Daoy (cell line): ENCODE measurements at places on chromosomes 13 and 19. TPM values are rescaled to one million over a fixed set of nuclear protein-coding genes. Genes with fewer than 3 reads are reported as not detected.

Gene CYP4F12
- total RNA-seq: 0.29 and 0.51 TPM in 2 replicates

Gene ADAT3
- 4.0 and 11.1 TPM in 2 replicates for total RNA-seq

Gene ZNF284
- 1.7 and 2.3 TPM in 2 replicates for total RNA-seq

Gene VSTM1
- not detected in 2 replicates for total RNA-seq

Gene CGB8
- 27.8 and 31.4 TPM in 2 replicates for total RNA-seq

Gene MISP3
- total RNA-seq: 0.29 and 1.3 TPM in 2 replicates

Gene S1PR4
- not detected in 2 replicates for total RNA-seq

Gene PLK5
- total RNA-seq: not detected in 2 replicates

Gene DACT3
- total RNA-seq: 0.30 and 0.91 TPM in 2 replicates

Gene DOCK9
- total RNA-seq: 25.0 and 28.0 TPM in 2 replicates

Gene ZNF546
- 0.60 and 4.8 TPM in 2 replicates for total RNA-seq

DNA sequence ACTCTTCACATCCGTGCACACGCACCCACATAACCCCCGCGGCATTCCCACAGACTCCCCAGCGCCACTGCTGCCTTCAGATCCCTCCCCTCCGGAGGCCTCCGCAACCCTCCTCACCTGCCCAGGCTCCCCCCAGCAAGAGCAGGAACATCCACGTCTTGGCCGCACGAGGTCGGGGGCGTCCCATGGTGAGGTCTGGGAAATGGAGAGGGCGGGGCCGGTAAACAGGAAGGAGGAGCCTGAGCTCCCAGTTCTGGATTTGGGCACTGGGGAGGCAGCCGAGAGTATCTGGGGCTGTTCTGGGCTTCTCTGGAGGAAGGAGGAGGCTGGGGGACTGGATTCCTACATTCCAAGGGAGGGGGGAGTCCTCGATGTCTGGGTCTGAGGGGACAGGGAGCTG, 423 bp downstream of the KLK8 start:
- no peak for DNase-seq

DNA sequence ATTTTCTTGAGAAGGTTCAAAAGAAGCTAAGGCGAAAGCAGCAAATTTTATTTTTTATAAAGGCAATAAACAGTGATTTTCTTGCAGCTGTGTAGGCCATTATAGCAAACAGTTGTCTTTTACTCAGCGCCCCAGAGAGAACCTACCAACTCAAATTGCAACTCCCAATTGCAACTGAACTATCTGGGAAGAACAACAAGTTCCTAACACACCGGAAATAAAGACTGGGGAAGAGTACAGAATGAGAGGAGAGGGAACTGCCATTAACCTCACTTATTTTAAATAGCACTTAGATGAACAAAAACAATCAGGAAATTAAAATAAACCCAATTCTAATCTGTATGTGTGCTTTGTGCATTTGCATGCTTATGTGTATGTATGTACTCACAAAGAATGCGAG, 171.1 kb downstream of the KCTD12 start:
- no peak for DNase-seq

DNA sequence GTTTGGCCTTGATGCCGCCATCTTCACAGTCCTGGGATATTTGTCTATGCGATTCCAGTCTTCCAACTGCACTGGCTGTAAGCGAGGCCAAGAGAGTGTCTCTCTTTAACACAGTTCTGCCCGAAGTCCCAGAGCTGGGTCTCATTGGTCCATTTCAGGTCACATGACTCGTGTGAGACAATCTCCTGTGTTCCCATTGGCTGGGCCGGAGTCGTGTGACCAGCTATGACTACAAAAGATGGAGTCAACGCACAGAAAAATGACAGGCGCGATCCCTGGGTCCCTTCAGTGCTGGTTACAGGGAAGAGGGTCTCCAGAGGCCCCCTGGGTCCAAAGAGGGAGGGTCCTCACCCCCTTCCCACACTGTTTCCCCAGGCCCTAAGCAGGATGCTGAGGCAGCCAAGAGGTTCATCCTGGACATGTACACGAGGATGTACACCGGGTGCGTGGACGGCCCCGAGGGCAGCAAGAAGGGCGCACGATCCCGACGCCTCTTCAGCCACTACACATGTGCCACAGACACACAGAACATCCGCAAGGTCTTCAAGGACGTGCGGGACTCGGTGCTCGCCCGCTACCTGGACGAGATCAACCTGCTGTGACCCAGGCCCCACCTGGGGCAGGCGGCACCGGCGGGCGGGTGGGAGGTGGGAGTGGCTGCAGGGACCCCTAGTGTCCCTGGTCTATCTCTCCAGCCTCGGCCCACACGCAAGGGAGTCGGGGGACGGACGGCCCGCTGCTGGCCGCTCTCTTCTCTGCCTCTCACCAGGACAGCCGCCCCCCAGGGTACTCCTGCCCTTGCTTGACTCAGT, 15.9 kb upstream of the S1PR4 start:
- DNase-seq: peak; percentile 42

GRCh38 chr13:32537580-32538142, 934 bp downstream of the N4BP2L2 start:
- DNase-seq: peak; percentile 12

DNA sequence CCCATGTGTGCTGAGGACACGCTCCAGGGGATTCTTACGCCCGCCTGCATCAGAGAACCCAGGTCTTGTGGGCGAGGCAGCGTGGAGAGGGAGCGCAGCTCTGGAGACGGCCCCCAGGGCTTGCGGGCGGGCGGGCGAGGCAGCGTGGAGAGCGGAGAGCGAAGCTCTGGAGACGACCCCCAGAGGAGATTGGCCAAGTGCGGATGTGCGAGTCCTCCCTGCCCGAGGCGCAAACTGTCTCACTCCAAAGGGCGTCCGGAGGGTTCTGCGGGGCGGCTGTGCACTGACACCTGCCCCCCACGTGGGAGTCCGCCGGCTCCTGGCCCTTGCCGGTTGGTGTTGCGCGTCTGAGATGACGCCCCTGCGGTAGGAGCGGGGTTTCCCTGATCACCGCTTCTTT, 39.8 kb downstream of the MCF2L start:
- no peak for DNase-seq

DNA sequence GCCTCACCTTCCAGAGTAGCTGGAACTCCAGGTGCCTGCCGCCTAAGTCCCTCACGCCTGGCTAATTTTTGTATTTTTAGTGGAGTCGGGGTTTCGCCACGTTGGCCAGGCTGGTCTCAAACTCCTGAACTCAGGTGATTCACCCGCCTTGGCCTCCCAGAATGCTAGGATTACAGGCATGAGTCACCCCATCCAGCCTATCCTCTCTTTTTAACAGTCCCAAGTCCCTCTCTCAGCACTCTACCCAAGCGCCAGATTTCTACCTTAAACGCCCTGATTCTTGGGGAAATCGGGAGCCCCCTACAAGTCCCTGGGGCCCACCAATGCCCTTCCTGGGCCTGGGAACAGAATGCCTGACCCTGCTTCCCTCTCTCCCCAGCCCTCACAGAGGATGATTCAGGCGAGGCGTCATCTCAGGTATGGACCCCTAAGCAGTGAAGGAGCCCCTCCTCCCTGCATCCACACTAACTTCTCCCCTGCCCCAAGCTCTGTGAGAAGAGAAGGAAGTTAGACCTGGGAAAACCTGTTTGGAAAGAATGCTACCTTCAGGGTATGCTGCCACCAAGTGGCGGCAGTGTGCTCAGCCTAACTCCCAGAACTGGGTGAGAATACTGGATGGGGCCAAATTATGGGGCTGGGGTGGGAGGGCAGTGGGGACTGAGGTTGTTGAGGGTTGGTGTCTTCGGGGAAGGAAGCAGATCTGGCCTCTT, 20.8 kb upstream of the EBI3 start:
- DNase-seq: peak; percentile 83

GRCh38 chr19:1855828-1856255, 7.5 kb downstream of the KLF16 start:
- no peak for DNase-seq

- DNase-seq: peak; percentile 73
These were observed 23.7 kb upstream of the SEMA6B start for GRCh38 chr19:4582980-4583842.

DNA sequence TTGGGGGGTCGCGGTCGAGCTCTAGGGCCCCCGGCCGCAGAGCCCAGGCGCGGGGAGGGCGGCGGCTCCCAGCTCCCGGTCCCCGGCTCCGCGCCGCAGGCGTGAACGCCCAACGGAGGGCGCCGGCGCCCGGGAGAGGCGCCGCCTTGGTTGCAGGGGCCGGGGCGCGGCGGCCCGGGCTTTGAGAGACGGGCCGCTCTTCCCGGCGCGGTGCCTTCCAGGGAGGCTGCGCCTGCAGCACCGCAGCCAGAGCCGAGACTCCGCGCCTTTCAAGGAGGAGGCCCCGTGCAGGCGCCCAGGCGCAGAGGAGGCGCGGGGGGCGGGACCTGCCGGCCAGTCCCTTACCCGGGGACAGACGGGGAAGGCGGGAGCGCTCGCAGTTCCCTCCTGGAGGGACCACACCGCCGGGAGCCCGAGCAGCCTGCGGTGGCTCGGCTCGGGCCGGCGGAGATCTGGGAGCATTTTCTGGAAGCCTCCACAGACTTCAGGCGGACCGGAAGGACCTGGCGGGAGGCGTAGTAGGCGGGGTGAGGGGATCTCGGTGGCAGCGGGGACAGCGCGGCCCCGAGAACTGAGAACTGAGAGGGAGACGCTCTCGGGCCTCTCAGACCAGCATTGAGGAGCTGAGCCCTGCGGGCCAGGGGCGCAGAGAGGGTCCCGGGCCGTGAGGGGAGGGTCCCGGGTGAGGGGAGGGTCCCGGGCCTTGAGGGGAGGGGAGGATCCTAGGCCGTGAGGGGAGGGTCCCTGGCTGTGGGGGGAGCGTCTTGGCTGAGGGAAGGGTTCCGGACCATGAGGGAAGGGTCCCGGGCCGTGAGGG, 25.5 kb upstream of the MCF2L start:
- DNase-seq: peak; percentile 45

GRCh38 chr19:55188625-55189024, 8.5 kb upstream of the SYT5 start:
- peak; percentile 57 for DNase-seq

DNA sequence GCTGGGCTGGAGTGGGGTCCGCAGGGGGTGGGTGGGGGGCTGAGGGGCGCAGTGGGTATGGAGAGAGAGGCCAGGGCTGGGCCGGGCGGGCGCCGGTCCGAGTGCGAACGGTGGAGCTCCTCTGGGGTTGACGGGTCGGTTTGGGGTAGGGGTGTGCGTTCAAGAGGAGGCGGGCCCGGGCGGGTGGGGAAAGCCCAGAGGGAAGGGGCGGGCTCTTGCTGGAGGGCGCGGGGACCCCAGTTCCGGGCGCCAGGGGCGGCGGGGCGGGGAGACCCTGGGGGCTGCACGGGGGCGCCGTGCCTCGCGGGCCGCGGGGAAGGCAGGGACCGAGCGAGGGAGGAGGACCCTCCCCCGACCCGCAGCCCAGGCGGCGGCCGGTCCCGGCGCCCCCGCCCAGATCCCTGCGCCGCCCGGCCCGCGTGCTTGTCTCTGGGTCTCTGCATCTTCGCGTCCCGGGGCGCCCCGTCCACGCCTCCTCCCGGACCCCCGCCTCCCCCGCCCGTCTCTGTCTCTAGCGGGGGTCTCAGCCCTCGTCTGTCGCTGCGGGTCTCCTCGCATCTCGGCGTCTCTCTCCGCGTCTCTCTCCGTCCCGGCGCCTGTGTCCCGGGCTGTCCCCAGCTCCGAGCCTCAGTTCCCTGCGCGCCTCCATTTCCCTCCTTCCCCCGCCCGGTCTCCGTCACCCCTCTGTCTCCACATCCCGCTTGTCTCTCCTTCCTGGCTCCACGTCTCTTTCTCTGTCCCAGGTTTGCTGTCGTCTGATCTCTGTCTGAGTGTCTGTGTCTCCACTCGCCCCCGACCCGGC, 8.3 kb upstream of the SHISA7 start:
- peak; percentile 39 for DNase-seq

- DNase-seq: no peak
These were observed 4.6 kb upstream of the WDFY2 start for GRCh38 chr13:51579676-51580075.

GRCh38 chr13:49938314-49938713, 2.2 kb upstream of the SPRYD7 start:
- no peak for DNase-seq

GRCh38 chr13:34988330-34988791, 46.3 kb downstream of the NBEA start:
- no peak for DNase-seq

GRCh38 chr13:21060338-21061028, 903 bp downstream of the LATS2 start:
- DNase-seq: peak; percentile 26

- no peak for DNase-seq
These were observed 84.5 kb downstream of the EFNB2 start for GRCh38 chr13:106450991-106451390.

- no peak for DNase-seq
These were observed 14.6 kb upstream of the NCCRP1 start for GRCh38 chr19:39182174-39182505.

- peak; percentile 2 for DNase-seq
These were observed 34.9 kb downstream of the CAB39L start for GRCh38 chr13:49409008-49409407.

GRCh38 chr13:80901530-80901929, 560.6 kb upstream of the SPRY2 start:
- DNase-seq: no peak

GRCh38 chr13:106133025-106133424, 402.4 kb downstream of the EFNB2 start:
- no peak for DNase-seq

- no peak for DNase-seq
These were observed 13.7 kb downstream of the SMIM24 start for GRCh38 chr19:3466635-3467034.

- DNase-seq: no peak
These were observed 514 bp downstream of the CEACAM3 start for GRCh38 chr19:41796901-41797300.

GRCh38 chr19:47752440-47753211, 7.3 kb downstream of the NOP53 start:
- DNase-seq: no peak

GRCh38 chr19:14310055-14310454, 71.2 kb upstream of the ADGRE5 start:
- no peak for DNase-seq

- peak; percentile 87 for DNase-seq
These were observed at the start of gene LIN7B for GRCh38 chr19:49113762-49114629. Gene LIN7B (plus strand): TSS chr19:49114370. CDS start chr19:49114405, 35 bp downstream.

DNA sequence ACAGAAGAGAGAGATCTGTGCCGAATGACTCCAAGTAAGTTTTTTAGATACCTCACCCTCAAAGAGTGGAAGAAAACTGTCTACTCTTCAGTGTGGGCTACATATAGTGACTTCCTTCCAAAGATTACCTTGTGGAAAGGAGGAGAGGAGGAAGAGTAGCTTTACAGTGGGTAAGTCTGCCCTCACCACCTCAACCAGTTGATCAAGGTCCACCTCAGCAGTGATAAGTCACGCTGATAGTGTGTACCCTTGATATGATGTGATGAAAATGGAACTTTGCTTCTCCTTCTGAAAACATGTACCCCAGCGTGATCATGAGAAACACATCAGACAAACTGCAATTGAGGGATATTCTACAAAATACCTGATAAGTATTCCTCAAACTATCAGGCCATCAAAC, 20.6 kb downstream of the KLF5 start:
- DNase-seq: no peak

DNA sequence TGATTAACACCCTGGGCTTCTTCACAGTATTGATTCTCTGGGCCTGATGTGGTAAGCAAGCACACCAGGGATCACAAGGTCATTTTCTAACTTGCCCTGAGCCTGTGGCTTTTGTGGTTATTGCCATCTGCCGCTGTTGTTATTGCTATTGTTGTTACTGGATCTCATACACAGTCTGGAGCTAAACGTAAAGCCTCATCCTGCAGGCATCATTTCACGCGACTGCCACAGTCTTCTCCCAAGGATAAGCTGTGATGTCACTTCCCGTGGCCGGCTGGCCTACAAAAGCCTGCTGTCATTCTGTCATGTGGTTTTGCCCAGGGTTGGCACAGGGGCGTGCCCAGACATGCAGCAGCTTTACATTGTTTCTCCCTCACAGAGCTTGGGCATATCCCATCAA, 154.0 kb upstream of the GPR12 start:
- peak; percentile 40 for DNase-seq

GRCh38 chr13:43143591-43143990, 120.2 kb downstream of the DNAJC15 start:
- no peak for DNase-seq

- DNase-seq: peak; percentile 77
These were observed 7.4 kb upstream of the FCGBP start for GRCh38 chr19:39941615-39942365.
